GM19239 (cell line): ENCODE measurements at places on chromosomes 6 and 20.

DNA sequence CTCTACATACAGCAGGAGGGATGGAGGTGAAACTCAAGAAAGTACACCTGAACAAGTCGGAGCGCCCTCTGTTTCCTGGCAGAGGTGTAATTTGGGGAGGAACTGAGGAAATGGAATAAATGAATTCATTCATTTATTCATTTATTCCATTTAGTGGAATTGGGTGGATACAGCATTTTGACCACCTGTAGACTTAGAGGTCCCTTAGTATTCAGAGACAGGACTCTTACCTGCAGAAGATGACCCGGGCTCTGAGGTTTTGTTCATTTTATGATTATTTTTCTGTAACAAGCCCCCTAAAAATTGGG is 9.1 kb downstream of the TRIM31 start:
- DNase-seq = no peak

DNA sequence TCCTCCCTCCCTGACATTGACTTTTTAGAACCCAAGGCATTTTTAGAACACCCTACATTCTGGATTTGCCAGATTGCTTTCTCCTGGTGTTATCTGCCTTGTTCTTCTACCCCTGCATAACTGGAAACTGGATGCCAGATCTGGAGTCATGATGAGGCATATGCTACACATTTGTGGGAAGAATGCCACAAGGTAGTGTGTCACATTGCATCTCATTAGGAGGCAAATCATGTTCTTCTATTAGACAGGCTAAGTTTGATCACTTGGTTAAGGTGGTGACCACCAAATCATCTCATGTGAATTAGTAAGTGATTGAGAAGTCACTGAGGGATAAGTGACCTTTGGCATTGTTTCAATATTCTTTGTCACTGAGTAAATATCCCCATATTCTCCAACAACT is 12.9 kb upstream of the NKX2-2 start:
- no peak for DNase-seq

DNA sequence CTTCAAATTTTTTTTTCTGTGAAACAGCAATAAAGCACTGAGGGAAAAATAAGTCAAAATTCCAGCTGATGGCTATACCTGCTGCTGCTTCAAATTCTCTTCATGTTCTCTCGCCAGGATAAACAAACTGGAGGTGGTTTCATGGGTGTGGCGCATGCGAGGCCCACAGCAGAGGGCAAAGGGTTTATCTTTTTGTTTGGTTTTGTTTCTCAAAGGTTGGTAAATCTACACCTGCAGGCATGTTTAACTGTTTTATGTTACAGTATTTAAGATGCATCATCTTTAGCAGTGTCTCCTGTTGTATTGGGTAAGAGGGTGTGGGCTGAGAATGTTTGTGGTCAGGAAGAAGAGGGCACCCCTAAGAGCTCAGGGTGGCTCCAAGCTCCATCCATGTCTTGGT is 342.2 kb downstream of the CDH26 start:
- DNase-seq = no peak

DNA sequence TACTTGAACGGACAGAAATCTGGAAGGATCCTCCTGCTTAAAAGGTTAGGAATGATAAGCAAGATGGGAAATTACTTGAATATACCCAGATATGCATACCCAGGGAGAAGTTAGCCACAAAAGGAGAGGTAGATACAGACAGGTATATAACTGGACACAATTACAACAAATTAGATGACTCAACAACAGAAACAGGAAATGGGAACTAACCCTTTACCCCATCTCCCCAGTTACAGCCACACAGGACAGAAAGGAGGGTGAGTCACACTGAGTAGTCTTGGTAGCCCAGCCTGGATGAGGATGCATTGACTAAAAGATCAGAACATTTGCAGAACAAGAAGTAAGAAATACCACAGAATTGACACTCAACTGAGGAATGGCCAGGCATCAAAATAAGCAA is 61.2 kb downstream of the C6orf52 start:
- DNase-seq = peak; percentile 8

DNA sequence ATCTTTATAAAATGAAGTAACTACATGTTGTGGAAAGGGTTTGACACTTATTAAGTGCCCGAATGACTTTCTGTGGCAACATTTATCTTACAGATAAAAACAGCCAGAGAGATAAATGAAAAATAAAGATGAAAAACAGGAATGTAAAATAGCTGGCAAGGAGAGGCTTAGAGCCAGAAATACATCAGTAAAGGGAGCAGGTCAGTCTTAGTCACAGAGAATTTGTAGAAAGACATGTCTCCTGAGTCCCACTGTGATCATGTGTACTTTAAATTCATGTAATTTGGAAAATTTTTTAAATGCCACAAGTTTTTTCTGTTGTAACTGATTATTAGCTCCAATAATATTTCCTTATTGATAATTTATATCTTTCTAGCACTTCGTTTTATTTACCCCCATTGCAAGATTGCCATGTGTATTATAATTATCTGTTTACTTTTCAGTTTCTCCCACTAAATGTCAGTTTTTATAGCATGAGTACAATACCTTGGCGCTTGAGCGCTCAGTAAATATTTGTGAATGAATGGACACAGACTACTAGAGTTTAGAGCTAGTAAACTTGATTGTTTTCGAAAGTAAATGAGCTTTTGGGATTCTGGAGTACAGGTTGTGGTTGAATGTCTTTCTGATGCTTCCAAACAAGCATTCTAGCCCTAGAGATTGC is 15.2 kb downstream of the TAB2 start:
- no peak for DNase-seq
